Adrenal gland (tissue), 19 donors: ENCODE measurements at places on chromosomes 16 and 17. TPM values are rescaled to one million over a fixed set of nuclear protein-coding genes. Genes with fewer than 3 reads are reported as not detected.

- no peaks in the 10 kb centered on the region for H3K4me1 ChIP-seq
- H3K36me3 ChIP-seq = no peaks in the 10 kb centered on the region
- H3K4me3 ChIP-seq = no peak overlapping the region
- no peak overlapping the region for H3K27ac ChIP-seq
- no peaks in the 10 kb centered on the region for H3K27me3 ChIP-seq
Observed at GRCh38 chr17:81193051-81193410, 27.0 kb upstream of the AATK start.

The ASPA gene
- total RNA-seq = 2.2 TPM

The GRB7 gene
- 0.25 TPM for total RNA-seq

The ADAD2 gene
- 1.2 TPM for total RNA-seq

DNA sequence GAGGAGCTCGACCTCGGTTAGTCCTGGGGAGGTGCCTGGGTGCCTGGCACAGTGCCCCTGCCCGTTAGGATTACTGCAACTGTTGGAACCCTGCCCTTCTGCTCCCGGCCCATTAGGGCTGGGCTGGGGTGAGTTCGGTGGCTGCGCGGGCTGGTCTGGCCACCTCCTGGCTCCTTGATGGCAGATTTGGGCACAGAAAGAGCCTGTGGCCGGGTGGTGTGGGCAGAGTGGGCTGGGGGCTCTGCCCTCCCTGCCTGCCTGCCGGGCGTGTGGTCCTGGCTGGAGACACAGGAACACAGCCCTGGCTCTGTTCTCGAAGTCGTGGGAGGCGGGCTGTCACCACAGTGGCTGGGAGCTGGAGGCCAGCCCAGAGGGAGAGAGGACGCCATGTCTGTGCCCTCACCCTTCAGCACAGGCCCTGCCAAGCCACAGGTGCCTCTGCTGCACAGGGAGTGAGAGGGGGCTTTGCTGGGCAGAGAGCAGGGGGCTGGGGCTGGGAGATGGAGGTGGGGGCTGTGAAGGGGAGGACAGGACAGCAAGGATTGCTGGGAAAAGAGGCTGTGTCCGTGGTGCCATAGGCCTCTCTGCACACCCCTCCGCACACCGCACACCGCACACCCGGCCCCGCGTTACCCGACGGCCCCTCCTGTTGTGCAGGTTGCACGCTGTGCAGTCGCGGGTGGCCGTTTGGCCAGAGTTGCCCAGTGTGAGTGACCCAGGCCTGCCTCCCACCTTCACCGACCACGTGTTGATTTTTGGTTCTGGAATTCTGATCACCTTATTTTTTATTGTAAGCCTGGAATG lies 236.6 kb upstream of the GSE1 start:
- DNase-seq = peak; percentile 61
- no peaks in the 10 kb centered on the region for H3K27me3 ChIP-seq
- H3K4me1 ChIP-seq = peaks cover 81% of the 10 kb centered on the region
- peak overlapping the region; percentile 20 for H3K27ac ChIP-seq

- no peaks in the 10 kb centered on the region for H3K36me3 ChIP-seq
- H3K4me3 ChIP-seq = peak overlapping the region; percentile 67
- H3K27ac ChIP-seq = peak overlapping the region; percentile 83
- H3K27me3 ChIP-seq = no peaks in the 10 kb centered on the region
- DNase-seq = no peak
- H3K4me1 ChIP-seq = peaks cover 22% of the 10 kb centered on the region
Observed at GRCh38 chr16:69725480-69726312, 664 bp downstream of the NQO1 start.
